Iris pigment epithelial cell (primary cell): ENCODE measurements at places on chromosomes 2 and 18.

GRCh38 chr2:25324905-25325592 is 16.7 kb downstream of the DNMT3A start:
- peak; percentile 23 for DNase-seq

DNA sequence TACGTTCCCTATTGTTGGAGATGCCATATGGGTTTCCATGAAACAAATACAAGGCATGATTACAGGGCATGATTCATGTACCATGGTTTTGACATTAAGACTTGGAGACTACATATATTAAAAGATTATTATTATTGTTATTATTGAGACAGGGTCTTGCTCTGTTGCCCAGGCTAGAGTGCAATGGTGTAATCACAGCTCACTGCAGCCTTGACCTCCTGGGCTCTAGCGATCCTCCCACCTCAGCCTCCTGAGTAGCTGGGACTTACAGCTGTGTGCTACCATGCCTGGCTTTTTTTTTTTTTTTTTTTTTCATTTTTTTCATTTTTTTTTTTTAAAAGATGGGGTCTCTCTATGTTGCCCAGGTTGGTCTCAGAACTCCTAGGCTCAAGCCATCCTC is 69.1 kb downstream of the MYOM1 start:
- DNase-seq = no peak

DNA sequence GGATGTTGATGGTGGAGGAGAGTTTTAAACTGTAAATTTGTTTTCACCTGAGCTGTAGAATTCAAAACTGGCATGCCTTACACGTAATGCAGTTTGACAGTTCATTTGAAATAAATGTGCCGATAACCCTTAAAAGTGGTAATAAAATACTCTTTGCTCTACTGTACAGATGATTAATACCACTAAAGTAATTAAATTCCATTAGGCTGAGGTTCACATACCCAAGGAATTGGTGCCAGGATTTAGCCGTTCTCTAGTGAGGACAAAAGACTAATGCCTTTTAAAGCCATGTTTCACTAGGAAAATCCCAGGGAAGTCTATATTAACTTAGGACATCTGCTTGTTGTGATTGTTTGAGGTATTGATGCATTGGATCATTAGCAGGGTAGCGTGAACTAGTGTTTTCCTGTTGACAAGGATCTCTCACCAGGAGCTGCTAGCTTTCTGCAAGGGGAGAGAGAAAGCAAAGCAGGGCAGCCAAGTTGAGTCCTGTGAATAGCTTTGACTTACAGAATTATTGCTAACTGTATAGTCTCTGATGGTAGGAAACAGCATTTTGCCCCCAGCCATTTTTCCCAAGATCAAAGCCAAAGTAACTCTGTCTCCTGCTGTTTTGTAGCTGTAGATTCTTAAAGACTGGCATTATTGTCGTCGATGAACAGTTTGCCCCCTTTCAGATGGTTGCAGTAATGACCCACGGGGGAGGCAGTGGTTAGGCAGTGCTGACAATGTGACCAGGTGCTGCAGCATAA is 280.9 kb upstream of the FANCL start:
- DNase-seq = no peak

GRCh38 chr2:241366678-241367077 is 10.6 kb downstream of the FARP2 start:
- no peak for DNase-seq

DNA sequence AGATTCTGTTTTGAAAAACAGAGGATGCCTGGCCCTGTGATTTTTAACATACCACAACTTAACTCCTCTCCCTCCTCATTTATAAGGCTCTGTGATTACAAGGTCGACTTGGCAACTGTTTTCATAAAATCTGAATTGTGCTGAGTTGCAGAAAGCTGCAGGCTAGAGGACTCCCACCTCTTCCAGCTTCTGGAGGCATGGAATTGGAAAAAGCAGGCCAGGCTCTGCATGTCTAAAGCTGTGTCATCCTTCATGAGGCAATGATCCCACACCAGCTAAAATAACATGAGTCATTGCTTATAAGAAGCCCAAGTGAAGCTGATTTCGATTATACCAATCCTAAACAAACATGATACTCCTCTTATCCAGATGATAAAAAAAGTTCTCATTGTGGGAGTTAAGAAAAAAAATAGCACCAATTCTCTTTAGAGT is 11.7 kb downstream of the ARHGAP28 start:
- DNase-seq = peak; percentile 97

- DNase-seq = peak; percentile 84
Measured at GRCh38 chr2:19321946-19322345, 36.5 kb downstream of the OSR1 start.

- DNase-seq = peak; percentile 74
Measured at GRCh38 chr2:72291059-72291458, 143.4 kb upstream of the CYP26B1 start.

- no peak for DNase-seq
Measured at GRCh38 chr2:10046931-10047330, 3.6 kb downstream of the KLF11 start.

DNA sequence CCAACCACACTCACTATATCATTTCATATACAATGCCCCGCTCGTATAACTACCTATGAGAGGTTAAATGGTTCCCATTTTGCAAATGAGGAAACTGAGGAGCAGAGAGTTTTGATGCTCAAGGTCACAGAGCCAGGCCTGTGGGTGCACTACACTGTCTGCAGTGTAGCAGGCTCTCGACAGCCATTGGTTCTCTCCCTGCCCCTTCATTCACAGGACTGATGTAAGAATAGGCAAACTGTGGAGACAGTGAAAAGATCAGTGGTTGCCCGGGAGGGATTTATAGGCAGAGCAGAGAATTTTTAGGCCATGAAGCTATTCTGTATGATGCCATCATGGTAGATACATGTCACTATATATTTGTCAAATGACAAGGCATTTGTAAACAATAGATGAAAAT is 39.0 kb upstream of the LBH start:
- no peak for DNase-seq

DNA sequence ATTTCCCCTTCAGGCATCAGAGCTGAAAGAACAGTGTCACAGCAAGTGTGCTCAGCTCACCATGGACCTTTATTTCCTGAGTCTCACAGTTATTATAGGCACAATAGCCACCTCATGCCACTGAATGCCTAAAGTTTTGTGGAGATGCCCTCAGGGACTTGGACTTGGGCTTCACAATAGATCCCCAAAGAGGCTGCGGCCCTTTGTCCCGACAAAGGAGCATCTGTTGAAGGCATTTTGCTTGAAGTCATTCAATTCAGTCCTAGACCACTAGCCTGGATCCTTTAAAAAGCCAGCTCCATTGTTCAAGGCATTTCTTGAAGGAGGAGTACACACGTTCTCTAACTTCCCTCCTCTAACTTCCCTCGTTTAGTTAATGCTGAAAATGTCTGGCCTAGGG is 125.4 kb downstream of the DCC start:
- no peak for DNase-seq

- DNase-seq = no peak
Measured at GRCh38 chr2:229564300-229564907, 150.0 kb downstream of the DNER start.

- peak; percentile 99 for DNase-seq
Measured at GRCh38 chr2:38187541-38188011, 111.6 kb upstream of the CYP1B1 start.

DNA sequence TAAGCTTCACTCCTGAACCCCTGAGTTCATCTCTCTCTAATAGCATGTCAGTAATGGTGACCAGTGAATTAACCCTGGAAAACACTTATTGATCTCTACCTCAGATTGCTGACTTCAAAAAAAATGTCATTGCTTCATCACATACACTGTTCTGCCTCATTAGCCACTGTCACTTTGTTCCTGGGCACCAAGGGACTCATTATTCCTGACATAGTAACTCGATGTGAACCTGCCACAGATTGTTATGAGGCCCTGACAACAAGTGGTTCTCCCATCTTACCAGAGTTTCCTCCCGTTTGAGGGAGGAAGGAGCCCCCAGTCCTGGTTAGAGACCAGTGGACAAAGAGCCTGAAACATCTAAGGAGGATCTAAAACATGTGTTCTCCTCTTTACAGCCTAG is 403.3 kb upstream of the SMIM21 start:
- DNase-seq = no peak

DNA sequence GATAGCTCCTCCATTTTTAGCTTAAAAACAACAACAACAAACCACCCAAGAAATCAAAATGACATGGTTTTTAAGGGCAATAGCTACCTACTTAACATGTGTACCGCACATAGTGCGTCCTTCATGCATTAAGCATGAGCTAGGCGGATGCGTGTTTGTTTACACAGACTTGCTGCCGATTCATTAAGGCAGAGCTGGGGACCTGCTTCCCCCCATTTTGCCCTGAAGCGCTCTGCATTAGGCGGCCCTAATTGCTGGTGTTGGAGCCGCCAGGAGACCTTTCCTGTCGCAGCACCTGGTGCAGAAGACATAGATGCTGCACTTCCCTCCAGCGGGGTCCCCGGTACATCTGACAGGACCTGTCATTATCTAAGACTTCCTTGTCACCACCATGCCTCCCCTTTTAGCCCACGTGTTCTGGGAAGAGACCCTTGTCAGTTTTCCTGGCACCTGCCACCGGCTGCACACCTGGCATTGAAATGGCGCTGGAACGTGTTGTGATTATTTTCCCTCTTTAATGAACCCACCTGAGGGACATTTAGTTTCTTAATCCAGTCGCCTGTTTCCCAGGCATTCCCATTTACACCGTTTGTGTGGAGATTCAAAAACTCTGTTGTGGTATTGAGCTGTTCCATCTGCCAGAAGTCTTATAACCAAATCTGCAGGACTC is 261.1 kb upstream of the RAB12 start:
- DNase-seq = no peak

- no peak for DNase-seq
Measured at GRCh38 chr18:54813977-54814565, 14.2 kb upstream of the RAB27B start.

- peak; percentile 38 for DNase-seq
Measured at GRCh38 chr2:30527859-30528258, 80.8 kb downstream of the LCLAT1 start.

DNA sequence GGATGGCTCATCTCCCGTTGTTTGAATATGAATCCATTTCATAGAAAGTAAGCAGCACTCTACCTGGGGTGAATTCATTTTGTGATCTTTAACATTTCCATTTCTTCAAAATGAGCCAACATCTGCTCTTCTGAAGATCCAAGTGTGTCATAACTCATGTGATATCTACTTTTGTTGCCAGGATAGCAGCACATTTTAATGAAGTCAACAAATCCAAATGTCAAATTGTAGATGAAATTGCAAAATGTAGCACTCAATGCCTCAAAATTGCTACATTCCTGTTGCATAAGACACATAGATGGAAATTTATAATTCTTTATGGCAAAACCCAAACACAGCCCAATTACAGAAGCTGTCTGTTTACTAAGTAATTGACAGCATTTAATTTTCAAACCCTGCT is 360.7 kb downstream of the TMX3 start:
- DNase-seq = peak; percentile 20

- peak; percentile 78 for DNase-seq
Measured at GRCh38 chr18:49174478-49174877, 223.7 kb upstream of the SMAD7 start.
